NCI-H2081 treated with DMSO at 0.1 percent for 48 hours (cell line): ENCODE measurements at places on chromosomes 2 and 18.

DNA sequence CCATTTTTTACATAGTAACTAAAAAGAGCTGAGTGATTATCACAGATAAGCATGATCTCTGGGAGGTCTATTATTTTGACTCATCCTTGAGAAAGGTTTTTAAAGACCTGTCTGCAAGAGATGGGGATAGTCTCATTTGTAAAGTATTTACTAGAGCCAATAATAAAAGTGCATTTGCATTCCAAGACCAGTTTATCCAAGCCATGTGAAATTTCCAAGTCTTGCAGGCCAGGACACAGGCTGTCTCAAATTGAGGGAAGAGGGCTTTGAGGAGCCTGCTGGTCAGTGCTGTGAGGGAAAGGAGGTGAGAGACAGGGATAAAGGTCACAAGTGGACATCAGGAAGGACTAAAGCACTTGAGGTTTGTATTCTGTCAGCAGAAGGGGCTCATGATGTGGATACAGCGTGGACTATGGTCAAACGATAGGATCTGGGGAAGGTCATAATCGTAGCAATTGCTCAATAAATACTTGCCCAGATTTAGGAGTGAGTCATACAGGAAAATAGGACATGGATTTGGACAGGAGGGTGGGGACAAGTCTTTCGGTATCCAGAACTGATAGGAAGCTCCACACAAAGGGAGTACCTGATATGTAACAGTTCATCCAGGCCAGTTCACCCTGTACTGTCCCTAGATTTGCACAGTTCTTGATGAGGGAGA lies 6.6 kb upstream of the CDH2 start:
- no peak for DNase-seq

GRCh38 chr2:41602341-41602740 lies 445.5 kb upstream of the PKDCC start:
- no peak for DNase-seq

DNA sequence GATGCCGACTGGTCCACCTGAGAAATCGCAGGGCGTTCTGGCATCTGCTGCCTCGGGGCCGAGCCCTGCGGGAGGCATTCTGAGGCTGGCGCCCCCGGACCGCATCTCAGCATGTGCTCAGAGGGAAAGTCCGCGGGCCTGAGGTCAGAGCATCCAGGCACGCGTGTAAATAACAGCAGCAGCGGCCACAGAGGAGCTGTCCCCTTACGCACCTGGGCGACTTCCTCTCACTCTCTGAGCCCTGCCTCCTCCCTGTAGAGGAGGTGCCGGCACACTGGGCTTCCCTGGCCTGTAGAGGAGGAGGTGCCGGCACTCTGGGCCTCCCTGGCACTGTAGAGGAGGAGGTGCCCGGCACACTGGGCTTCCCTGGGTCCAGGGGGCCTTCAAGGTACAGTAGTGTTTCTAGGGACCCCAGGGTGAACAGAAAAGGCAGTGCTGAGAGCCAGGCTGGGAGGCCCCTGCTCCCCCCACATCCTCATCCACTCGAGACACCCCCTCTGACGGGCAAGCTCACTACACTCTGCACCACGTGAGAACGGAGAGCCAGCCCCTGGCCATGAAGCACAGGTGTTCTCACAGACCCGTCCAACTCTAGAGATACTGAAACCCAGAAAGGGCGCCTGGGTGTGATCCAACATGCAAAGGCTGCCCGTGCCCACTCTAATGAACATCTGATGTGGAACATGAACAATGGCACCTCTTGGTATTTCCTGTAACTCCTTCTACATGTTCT lies 263.5 kb downstream of the HDAC4 start:
- no peak for DNase-seq

- DNase-seq = no peak
Measured at GRCh38 chr2:66058675-66059074, 376.2 kb upstream of the MEIS1 start.

DNA sequence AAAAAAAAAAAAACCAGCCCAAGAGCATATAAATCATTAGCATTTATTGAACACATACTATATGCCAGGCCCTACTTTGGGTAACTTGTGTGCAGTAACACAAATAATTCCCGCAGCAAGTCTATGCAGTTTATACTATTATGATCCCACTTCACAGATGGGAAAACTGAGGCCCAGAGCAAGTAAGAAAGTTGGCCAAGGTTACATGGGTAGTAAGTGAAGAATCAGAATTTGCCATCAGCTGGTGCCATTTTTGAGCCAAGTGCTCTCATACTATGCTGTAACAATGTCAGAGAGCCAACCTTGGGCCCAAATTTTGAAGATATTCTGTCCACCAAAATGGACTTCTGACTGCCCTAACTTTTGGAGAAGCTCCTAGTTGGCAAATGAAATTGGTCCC lies 13.5 kb upstream of the PSD4 start:
- DNase-seq = no peak

DNA sequence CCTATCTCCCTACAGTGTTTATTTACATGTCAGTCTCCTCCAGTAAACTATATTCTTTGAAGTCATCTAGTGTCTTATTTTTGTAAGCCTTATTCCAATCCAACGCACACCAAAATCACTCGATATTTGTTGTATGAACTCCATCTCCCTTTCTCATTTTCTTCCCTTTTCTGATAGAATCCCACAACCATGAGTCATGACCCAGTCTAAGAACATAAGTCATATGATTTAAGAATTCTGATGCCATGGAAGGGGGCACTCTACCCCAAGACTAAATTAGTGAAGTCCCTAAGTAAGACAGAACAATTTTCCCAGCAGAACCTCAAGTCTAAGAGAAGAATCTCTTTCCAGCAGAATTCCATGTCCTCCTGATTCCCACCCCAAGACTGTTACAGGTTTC lies 5.4 kb downstream of the CHMP3 start:
- DNase-seq = no peak

DNA sequence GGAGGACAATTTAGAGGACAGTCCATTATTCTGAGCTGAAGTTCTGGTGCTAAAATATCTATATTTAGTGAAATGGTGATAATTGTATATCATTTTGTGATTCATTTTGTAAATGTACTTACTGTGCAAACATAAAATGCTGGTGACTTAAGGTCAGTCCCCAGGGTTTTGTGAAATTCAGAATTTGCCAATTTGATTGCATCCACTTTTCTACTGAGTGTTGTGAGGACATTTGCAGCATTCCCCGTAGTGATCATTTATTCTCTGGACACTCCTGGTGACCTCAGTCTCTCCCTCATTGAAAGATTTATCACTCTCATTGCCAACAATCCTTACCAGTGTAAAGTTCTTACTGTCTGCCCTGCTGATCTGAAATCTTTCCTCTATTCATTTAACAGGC lies 98.2 kb downstream of the SOCS6 start:
- peak; percentile 18 for DNase-seq
